ENCODE measurements at places on chromosomes 6 and 20.

GRCh38 chr6:159693894-159694545 is 979 bp upstream of the SOD2 start:
- no peak for DNase-seq

GRCh38 chr6:157163434-157164159 is 159.7 kb downstream of the TMEM242 start:
- no peak for DNase-seq

DNA sequence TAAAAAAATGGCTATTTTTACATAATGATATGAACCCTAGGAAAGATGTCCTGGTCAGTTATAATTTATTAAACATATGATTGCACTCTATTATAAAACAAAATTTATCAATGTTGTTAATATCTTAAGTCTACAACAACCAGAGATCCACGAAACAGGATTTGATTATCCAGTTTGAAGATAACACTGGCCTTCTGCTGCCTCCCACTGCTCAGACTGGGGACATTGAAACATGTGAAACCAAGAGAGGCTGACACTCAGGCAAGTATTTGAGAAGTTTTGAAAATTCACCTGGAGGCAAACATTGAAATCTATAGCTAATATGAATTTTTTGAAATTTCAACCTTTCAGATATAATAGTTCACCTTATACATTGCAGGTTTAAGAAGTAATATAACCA is 219.3 kb upstream of the HSF2 start:
- DNase-seq = no peak

GRCh38 chr6:124099520-124099919 is 295.9 kb downstream of the NKAIN2 start:
- no peak for DNase-seq

- no peak for DNase-seq
Measured at GRCh38 chr6:116745176-116745575, 20.3 kb downstream of the FAM162B start.

Data from fibroblast of skin of left quadriceps (primary cell).